ENCODE measurements at places on chromosomes 6 and 20. TPM values are rescaled to one million over a fixed set of nuclear protein-coding genes. Genes with fewer than 3 reads are reported as not detected.

CYP24A1 gene
- not detected for total RNA-seq

TRIM39 gene
- total RNA-seq = 11.5 TPM

SGK2 gene
- not detected for total RNA-seq

SLC17A1 gene
- not detected for total RNA-seq

SAMD3 gene
- total RNA-seq = 0.44 TPM

MYMX gene
- 0.36 TPM for total RNA-seq

BCAS1 gene
- 0.26 TPM for total RNA-seq

SERPINB6 gene
- total RNA-seq = 92.3 TPM

TBC1D32 gene
- total RNA-seq = 0.54 TPM

MEI4 gene
- total RNA-seq = not detected

RAET1E gene
- 4.6 TPM for total RNA-seq

NRSN1 gene
- not detected for total RNA-seq

PTK6 gene
- not detected for total RNA-seq

GRIK2 gene
- total RNA-seq = not detected

BMP5 gene
- total RNA-seq = 0.76 TPM

TAF8 gene
- 23.9 TPM for total RNA-seq

TUBB2B gene
- 3.6 TPM for total RNA-seq

MAS1 gene
- not detected for total RNA-seq

STK4 gene
- 8.6 TPM for total RNA-seq

EEF1A2 gene
- 1,781 TPM for total RNA-seq

MACROD2 gene
- 0.67 TPM for total RNA-seq

TTLL9 gene
- total RNA-seq = not detected

UBD gene
- not detected for total RNA-seq

FHL5 gene
- total RNA-seq = 17.2 TPM

GATA5 gene
- 0.14 TPM for total RNA-seq

SIRPB2 gene
- total RNA-seq = 1.1 TPM

AGER gene
- total RNA-seq = 2.0 TPM

MYLK4 gene
- total RNA-seq = 1.2 TPM

PLEKHG1 gene
- total RNA-seq = 10.6 TPM

MOG gene
- not detected for total RNA-seq

DPPA5 gene
- not detected for total RNA-seq

MUCL3 gene
- not detected for total RNA-seq

DACT2 gene
- 0.17 TPM for total RNA-seq

TRDN gene
- total RNA-seq = 879 TPM

MAK gene
- not detected for total RNA-seq

LRRC1 gene
- 0.74 TPM for total RNA-seq

CRYBG1 gene
- 1.6 TPM for total RNA-seq

ZNF184 gene
- 4.7 TPM for total RNA-seq

GDAP1L1 gene
- total RNA-seq = not detected

TMEM244 gene
- total RNA-seq = not detected

EDN1 gene
- 0.90 TPM for total RNA-seq

LHFPL5 gene
- 0.34 TPM for total RNA-seq

ATP9A gene
- 42.3 TPM for total RNA-seq

ESR1 gene
- 2.8 TPM for total RNA-seq

PSMG4 gene
- total RNA-seq = 23.5 TPM

SPATS1 gene
- total RNA-seq = not detected

IMPG1 gene
- not detected for total RNA-seq

RAET1L gene
- not detected for total RNA-seq

Measured in psoas muscle (tissue), 8 donors.